ENCODE measurements at places on chromosomes 6 and 20.

DNA sequence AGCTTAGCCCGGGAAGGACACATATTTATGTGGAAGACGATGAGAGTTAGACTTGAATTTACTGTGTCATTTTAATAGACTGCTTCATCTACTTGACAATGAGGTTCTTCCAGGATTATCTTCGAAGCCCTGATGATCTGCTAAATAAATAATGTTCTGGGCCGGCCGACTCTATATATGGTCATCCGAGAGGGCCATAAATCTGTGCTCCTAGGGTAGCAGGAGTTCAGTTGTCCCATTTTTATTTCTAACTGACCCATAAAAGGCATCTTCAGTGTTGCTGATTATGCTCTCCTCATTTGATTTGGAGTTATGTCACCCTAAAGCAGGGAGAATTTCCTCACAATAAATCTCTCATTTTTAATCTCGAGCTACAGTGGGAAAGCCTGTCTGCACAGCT lies 217.1 kb downstream of the SLC24A3 start:
- DNase-seq, result no peak

DNA sequence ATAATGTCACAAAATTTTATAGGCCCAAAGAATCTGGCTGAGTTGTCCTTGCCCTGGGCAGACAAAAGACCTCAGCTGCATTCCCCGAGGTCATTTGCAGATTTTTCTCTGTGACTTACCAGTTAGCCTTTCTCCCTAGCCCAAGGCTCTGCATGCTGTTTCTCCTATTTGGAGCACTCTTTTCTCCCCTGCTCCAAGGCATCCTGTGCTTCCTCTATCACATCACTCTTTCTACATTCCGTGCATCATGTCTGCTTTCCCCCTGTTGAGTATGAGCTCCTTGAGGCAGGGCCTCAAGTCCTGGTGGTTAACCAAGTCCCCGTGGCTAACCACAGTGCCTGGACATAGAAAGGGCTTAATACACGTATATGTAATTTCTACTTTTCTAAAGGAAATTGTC lies 593 bp upstream of the GSTA3 start:
- no peak for DNase-seq

GRCh38 chr20:51169813-51170212 lies 146.9 kb upstream of the KCNG1 start:
- DNase-seq, result no peak

- DNase-seq, result no peak
Measured at GRCh38 chr6:91824331-91824730, 1237.5 kb upstream of the MAP3K7 start.

DNA sequence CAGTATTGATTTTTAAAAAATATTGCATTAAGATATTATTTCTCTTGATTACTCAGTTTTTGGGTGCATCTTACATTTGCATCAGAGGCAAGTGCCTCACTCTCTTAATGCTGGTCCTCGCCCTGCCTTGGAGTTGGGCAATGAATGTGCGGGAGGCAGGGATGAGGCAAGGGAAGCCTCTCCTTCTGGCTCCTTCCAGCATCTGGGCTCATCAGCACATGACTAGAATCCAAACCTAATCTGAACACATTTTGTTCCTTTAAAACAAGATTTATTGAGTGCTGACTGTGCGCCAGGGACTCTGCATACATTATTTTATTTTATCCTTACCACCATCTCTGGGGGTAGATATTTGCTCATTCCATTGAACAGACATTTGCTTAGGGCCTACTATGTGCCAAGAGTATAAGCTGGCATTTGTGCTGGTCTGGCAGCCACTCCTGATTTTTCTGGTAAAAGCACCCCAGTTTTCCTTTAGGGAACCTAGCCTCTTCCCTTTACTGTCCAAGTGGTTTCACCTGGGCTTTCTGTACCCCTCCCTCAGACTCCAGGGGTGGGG lies 71.9 kb upstream of the ZNFX1 start:
- DNase-seq, result no peak
